ENCODE measurements at places on chromosomes 11 and 22.

- no peak for DNase-seq
Measured at GRCh38 chr11:17230867-17231851, 23.4 kb upstream of the PIK3C2A start.

DNA sequence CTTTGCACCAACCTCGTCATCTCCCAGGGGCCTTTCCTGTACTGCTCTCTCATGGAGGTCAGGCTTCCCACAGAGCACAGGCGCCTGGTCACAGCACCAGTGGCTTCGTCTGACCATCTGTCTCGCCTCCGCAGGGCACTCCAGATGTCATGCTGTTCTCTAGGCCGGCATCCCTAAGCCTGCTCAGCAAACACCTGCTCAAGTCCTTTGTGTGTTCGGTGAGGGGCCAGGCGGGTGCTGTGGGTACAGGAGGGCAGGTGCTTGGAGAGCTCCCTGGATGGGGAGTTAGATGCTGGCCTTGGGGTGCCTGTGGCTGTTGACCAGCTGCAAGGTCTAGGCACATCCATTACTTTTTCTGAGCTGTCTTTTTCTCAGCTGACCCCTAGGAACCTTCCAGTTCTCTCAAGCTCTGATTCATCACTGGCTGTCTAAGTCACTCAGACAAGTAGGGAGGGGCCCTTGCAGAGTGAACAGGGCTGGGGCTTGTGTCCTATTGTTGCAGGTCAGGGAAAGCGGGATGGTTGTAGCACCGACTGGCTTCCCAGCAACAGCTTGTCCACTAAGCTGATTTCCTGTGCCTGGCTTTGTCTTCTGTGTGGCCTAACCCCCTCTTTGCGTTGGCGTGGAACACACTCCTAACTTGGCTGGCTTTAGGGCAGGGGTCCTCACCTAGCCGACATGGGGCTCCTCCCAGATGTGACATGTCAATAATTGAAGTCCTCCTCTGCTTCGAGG, 9.2 kb downstream of the CLDN5 start:
- DNase-seq = peak; percentile 53

DNA sequence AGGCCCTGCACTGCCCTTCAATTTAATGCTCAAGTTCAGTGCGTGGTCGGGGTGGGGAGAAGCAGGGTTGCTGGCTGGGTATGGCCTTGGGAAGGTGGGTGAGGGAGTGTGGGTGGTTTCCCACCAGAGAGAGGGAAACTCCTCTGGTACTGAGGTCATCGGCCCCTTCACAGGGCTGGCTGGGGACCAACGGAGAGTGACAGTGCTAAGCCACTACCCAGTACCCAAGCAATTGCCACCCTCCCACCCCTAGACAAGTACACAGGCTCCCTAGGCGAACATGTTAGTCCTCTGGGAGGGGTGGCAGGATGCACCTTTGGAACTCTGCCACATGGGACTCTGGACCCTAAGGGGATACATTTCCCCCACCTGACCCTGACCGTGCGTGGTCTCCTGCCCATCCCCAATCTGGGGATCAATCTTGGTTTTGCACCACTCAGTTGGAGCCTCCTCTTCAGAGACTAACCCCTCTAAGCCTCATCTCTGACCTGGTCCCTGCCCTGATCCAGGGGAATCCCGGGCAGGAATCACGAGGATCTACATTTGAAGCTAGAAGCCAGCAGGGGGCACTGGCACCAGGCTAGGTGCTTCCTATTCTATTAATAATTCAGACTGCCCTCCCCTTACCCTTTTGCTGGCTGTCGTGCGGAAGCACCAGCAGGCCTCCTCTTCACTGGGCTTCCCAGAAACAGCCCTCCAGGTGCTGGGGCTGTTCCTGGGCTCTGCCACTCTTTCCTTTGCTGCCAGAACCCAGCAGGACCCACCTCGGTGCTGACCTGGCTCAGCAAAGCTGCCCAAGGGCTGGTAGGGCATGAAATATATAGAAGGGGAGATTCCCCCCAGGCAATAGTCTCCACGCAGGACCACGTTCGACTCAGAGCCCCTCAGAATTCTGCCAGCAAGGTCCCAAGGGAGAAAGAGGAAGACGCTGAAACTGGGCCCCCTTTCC, 377.7 kb downstream of the TENM4 start:
- peak; percentile 70 for DNase-seq

DNA sequence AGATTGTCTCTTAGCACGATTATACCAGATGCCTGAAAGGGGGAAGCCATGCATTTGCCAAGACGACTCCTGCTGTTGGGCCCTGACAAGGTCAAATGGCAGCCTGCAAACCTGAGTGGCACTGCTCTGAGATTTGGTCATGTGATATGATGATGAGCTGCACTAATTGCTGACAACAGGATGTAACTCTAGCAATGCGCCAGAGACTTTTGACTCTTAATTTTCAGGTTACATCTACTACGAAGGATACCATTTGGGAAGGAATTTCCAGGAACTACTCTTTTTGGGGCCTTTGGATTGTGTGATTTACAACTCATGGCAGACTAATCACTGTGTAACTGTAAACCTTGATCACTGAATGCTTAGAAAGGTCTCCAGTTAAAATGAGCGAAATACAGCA, 13.1 kb downstream of the TREH start:
- DNase-seq = no peak

- DNase-seq = no peak
Measured at GRCh38 chr22:20180640-20181039, 29.8 kb upstream of the CCDC188 start.

- DNase-seq = no peak
Measured at GRCh38 chr11:15761235-15761634, 595.1 kb downstream of the SOX6 start.

- DNase-seq = no peak
Measured at GRCh38 chr22:31526270-31526669, 29.9 kb downstream of the SFI1 start.

- no peak for DNase-seq
Measured at GRCh38 chr22:49966041-49966773, 5.6 kb downstream of the PIM3 start.

- peak; percentile 71 for DNase-seq
Measured at GRCh38 chr11:77819921-77820564, 479 bp downstream of the RSF1 start.

GRCh38 chr22:35582861-35583670, 34.1 kb downstream of the MB start:
- peak; percentile 79 for DNase-seq

GRCh38 chr11:14012846-14013245, 50.3 kb downstream of the SPON1 start:
- DNase-seq = no peak

- DNase-seq = no peak
Measured at GRCh38 chr11:16969010-16969999, 44.9 kb downstream of the PLEKHA7 start.

DNA sequence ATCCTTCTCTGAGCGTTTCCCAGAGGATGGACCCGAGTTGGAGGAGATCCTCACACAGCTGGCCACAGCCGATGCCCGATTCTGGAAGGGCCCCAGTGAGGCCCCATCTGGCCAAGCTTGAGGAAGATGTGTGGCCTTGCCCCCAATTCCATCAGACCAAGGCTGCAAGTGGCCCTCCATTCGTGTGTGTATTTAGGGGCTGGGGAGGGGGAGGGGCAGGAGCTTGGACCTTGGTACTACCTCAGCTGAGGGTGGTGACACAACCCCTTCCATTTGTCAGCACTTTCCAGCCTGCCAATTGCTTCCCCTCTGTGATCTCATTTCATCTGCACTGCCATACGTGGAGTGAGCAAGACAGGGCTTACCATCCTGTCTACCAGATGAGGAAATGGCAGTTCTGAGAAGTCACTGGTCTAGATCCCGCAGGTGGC, 1.3 kb upstream of the BBS1 start:
- peak; percentile 81 for DNase-seq

GRCh38 chr22:41074466-41074865, 17.9 kb upstream of the EP300 start:
- DNase-seq = no peak

DNA sequence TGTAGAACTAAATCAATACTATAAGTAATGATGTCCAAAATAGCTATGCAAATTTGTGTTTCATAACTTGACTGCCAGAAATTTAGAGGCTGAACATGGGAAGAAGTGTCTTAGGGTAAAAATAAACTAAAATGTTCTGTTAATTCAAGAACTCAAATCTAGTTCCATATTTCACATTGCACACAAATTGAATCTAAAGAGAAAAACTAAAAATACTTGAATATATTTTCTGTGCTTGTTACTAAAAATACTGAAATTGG, 43.5 kb downstream of the FANCF start:
- DNase-seq = no peak

- DNase-seq = no peak
Measured at GRCh38 chr11:63869683-63870082, 30.8 kb downstream of the MARK2 start.

- peak; percentile 95 for DNase-seq
Measured at GRCh38 chr11:10930972-10931760, 73.3 kb upstream of the ZBED5 start.

DNA sequence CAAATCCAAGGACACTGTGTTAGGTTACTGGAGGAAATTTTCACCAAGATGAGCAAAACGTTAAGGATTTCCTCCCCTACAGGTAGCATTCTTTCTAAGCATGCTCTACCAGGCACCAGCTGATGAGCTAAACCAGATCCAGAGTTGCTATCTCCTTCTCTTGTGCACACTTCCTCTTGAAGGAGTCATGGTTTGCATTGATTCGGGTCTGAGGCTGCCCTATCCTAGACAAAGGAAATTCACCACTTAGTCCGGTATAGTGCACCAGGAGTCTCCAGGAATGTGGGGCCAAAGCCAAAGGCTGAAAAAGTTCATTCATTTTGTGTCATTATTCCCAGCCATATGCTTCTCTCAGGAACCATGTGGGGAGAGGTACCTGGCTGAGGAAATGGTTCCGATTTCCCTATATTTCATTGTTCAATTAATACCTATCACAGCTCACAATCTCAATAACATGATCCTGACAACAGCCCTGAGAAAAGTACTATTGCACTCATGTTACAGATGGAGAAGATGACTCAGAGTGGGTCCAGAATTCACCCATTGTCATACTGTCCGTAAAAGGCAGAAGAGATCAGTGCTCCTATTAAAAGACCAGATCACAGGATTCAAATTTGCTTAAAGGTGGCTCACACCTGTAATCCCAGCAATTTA, 39.1 kb downstream of the SLC35F2 start:
- DNase-seq = no peak

- DNase-seq = no peak
Measured at GRCh38 chr11:9616858-9617257, 43.4 kb downstream of the WEE1 start.

GRCh38 chr11:122138744-122139594, 23.0 kb upstream of the BLID start:
- DNase-seq = no peak

DNA sequence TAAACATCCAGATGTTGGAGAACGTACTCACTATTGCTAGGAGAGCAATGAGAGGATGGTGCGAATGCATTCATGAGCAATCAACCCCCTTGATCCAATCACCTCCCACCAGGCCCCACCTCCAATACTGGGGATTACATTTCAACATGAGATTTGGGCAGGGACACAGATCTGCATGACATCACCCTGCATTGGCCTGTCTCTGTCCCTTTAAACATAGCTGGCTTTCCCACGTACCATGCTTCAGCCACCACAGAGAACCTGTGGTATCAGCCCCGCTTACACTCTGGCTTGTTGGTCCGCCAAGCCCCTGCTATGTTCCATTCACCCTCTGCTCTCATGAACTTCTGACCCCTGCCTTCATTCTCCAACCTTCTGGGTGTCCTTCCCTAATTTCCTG, 157.5 kb upstream of the E2F8 start:
- no peak for DNase-seq

DNA sequence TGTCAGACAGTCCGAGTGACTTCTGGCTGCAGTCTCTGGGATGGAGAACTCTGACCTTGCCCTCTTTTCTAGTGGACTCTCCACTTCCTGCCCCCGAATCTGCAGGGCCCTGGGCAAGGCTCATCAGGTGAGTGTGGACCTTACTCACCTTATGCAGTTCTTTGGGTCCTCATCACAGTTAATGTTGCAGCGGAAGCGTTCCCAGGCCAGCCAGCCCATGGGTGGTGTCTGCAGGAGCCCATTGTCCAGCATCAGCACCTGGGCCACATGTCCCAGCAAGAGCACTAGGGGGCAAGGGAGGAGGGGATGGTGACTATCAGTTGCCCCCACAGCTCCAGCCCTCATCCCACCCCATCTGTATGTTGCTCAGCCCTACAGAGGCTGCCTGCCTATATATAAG, 2.3 kb downstream of the NAGA start:
- DNase-seq = no peak

GRCh38 chr11:45050111-45050510, 96.3 kb upstream of the PRDM11 start:
- no peak for DNase-seq

DNA sequence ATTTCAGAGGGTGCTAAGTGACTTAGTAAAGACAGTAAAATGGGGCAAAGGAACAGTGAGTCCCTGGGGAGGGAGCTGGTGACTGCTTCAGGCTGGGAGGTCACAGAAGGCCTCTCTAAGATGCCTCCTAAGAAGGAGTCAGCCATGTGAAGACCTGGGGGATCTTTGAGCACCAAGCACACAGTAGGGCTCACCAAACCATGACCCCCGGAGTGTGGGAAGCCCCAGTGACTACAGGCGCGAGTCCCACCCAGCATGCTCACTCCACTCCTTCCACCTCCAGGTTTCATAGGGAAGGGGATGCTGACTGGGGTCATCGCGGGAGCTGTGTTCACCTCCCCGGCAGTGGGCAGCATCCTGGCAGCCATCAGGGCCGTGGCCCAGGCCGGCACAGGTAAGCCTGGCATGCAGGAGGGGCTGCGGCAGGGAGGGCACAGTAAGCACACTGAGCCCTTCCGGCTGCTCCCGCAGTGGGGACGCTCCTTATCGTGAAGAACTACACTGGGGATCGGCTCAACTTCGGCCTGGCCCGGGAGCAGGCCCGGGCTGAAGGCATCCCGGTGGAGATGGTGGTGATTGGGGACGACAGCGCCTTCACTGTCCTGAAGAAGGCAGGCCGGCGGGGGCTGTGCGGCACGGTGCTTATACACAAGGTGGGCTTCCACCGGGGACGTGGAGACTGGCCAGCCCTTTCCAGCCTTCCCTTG, 5.9 kb downstream of the TKFC start:
- no peak for DNase-seq

DNA sequence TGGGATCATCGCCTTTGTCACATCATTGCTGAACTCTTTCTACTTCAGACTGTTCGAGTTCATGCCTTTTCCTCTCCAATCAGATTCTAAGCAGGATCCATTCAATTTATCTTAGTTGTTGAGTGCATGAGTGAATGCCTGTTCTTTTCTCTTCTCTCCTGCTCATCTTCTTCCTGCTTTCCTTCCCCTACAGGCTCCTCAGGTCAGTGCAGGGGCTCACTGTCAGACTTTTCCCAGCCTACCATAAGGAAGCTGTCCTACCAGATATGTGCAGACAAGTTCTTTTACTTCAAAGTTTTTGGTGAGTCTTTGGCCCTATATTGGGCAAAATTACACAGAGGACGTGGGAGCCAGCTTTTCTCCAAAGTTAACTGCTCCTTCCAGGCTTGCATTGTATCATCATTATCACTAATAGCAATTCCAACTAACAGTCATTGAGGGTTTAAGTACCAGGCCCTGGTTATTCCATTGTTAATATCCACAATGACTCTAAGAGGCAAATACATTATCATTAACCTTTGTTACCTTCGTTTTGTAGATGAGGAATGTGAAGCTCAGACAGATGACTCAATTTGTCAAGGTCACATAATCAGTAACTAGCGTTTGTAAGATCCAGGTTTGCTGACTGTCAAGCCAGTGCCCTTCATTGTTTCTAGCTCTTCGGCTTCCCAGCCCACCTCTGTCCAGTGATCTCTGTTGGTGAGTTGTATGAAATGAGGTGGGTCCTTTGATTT, 30.4 kb downstream of the OR6Q1 start:
- DNase-seq = no peak

- DNase-seq = peak; percentile 94
Measured at GRCh38 chr22:50306753-50307749, at the start of gene PLXNB2. PLXNB2 (minus strand) TSS chr22:50307646; CDS start chr22:50290584, 17,062 bp downstream.

- DNase-seq = peak; percentile 78
Measured at GRCh38 chr11:126060757-126061171, 1.9 kb downstream of the CDON start.
